ENCODE measurements at places on chromosomes 16 and 17.

- peak; percentile 3 for DNase-seq
These were observed 1.6 kb downstream of the AHSP start for GRCh38 chr16:31529108-31529936.

GRCh38 chr16:66091471-66091891, 275.0 kb upstream of the CDH5 start:
- no peak for DNase-seq

DNA sequence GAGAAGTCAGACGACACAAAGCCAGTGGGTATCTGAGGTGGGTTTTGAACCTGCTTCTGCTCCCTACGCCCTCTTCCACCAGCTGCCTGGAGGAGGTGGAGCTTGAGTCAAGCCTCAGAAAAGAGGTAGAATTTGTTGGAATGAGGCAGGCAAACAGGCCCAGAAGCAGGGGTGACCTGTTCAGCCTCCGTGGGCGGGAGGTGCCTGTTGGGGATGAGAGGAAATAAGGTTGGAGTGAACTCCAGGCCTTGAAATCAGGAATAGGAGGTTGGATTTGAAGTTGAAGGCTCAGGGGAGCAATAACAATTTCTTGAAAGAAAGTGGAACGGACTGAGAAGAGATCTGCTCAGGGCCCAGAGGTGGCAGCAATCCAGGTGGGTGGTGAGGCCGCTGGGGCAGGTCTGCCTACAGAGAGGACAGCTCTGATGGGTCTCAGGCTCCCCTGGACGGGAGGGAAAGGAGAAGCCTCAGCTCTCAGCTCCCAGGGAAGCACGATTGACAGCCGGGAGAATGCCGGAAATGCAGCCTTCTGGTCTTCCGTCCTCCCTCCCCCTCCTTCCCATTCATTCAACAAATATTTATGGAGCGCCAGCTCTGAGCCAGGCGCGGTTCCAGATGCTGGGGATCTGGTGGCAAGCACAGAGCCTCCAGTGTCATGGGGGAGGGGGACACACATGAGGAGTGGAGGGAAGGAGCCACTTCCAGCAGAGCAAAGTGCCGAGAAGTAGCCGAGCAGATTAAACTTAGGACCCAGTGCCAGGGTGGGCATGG, 61.9 kb upstream of the CIBAR2 start:
- no peak for DNase-seq

DNA sequence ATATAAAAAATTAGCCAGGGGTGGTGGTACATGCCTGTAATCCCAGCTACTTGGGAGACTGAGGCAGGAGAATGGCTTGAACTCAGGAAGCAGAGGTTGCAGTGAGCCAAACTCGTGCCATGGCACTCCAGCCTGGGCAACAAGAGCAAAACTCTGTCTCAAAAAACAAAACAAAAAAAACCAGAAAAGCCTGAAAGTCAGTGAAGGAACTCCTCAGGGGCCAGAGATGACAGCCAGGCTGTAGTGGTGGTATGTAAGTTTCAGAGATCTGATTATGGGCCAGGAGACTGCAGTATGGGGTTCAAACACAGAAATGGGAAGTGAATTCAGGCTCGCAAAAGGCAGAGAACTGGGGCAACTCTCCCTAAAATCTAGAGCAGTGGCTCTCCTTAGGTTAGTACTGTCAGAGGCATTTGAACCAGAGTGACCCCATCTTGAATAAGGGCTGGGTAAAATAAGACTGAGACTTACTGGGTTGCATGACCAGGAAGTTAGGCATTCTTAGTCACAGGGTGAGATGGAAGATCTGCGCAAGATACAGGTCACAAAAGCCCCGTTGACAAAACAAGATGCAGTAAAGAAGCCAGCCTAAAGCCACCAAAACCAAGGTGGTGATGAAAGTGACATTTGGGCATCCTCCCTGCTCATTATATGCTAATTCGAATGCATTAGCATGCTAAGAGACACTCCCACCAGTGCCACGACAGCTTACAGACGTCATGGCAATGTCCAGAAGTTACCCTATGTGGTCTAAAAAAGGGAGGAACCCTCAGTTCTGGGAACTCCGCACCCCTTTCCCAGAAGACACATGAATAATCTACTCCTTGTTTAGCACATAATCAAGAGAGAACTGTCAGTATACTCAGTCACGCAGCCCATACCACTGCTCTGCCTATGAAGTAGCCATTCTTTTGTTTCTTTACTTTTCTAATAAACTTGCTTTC, 120.2 kb upstream of the XYLT1 start:
- DNase-seq: no peak

DNA sequence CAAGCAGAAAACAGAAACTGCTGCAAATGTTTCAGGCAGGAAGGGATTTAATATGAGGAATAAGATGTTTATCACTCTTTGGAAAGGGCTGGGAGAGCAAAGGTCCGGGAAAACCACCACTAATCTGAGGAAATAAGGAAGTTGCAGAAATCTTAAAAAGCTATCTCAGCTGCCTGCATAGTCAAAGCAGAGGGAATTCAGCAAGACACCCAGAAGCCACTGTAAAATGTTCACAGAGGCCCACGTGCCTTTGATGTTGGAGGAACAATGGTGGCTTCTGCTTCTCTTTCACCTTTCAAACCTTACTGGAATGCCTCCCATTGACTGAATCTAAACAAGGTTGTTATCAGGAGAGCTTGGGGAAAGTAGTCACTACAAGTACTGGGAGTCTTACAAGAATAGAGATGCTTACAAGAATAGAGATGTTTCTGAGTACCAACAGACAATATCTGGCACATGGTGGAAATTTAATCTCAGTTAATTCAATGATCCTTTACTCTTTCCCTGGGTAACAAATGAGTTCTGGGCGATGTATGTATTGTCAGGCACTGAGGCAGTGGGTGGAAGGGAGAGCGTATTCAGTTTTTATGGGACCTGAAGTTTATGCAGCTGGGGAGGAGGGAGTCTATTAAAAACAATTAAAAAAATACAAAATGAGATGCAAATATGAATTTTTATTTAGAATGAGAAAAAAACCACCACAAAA, 56.1 kb upstream of the MED13 start:
- DNase-seq: no peak

DNA sequence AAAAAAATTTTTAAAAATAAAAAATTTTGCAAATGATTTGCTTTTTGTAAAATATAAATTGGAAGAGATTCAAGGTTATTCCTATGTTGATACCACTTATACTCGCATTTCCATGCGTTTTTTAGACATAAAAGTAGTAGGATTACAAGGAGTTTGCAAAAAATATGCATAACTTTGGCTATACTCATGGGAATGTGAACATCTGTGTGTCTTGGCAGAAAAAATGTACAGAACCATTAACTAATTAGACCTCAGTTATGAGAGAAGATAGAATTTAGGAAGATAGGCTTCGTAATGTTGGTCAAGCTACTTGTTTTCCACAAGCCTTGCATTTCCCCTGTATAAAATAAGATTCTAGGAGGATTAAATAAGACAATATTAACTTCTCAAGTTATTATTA, 61.1 kb upstream of the VPS4A start:
- DNase-seq: no peak

DNA sequence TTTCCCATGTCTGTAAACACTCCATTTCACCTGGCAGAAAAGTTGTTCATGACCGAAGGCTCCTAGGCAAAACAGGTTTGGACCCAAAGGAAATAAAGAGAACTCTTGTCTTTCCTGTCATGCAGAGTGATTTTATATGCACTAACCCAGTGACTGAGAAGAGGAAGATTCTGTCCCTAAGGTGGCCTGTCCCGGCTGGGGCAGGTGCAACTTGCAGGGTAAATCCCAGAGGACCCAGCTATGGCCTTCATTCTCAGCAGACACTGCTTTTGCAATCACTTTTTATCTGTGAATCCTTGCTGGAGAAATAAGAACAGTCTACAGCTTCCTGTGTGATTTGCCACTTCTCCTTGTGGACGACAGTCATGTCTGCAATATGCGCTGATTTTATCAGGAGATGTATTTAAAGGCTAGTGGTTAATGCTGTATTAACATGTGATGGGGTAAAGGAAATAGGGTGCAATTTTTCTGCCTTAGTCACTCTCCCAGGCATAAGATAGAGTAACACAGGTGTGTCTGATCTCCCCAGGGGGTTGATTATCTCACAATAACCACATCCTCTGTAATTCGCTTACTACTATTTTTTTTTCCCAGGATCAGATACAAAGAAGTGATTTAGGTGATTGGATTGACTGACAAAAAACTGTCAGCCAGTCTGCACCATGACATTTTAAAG, 696.8 kb upstream of the SOX9 start:
- no peak for DNase-seq

- DNase-seq: no peak
These were observed 723 bp downstream of the TMEM186 start for GRCh38 chr16:8796469-8797363.

DNA sequence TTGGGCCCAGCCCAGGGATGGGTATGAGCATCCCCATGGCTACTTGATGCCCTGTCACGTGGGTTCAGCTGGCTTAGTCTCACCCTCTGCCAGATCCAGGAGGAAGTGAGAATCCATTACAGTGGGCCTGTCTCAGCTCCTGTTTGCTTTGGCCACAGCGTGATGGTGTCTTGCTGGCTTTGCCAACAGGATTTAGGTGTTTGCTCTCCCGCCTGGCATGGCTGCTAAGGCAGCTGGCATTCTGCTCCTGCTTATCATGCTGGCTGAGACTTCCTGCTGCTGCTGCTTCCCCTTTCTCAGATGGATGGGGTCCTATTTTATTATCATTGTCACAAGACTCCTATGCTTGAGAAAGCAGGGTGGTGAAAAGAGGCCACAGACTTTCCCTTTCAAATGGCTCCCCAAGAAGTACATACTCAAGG, 28.3 kb upstream of the HOXB13 start:
- no peak for DNase-seq

DNA sequence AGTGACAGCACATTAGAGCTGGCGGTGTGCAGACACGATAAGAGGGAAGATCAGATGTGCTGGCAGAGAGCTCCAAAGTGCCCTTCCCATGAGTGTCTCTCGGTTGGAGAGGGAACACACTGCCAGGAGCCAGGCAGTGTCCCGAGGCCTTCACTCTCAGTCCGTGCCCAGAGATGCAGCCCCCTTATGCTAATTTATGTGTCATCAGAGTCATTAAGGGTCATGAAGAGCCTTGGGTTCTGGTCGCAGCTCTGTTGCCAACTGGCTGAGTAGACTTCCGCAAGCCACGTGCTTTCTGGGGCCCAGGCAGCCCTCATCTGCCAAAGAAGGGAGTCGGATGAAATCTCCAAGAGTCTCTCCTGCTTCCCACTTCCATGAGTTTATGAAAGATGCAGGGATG, 232.5 kb downstream of the MSI2 start:
- DNase-seq: no peak

GRCh38 chr17:49566668-49567071, 9.0 kb upstream of the NXPH3 start:
- no peak for DNase-seq

GRCh38 chr17:17075125-17075781, 33.0 kb downstream of the MPRIP start:
- no peak for DNase-seq

DNA sequence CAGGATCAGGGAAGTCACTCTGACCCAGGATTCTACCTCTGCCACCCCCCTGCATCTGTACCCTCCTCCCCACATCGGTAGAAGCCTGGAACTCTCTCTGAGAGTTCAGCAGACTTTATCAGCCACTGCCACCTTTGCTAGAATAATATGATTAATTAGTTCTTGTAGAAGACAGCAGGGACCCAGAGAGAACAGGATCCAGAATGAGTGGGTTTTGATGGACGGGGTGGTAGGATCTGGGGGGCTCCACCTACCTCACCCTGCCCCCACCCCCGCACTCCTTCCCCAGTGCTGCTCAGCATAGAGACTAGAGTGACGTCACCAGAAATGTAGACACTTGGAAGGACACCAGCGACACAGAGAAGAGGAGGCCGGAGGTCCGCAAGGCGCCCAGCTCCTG, 33.5 kb downstream of the ABCC6 start:
- DNase-seq: no peak

DNA sequence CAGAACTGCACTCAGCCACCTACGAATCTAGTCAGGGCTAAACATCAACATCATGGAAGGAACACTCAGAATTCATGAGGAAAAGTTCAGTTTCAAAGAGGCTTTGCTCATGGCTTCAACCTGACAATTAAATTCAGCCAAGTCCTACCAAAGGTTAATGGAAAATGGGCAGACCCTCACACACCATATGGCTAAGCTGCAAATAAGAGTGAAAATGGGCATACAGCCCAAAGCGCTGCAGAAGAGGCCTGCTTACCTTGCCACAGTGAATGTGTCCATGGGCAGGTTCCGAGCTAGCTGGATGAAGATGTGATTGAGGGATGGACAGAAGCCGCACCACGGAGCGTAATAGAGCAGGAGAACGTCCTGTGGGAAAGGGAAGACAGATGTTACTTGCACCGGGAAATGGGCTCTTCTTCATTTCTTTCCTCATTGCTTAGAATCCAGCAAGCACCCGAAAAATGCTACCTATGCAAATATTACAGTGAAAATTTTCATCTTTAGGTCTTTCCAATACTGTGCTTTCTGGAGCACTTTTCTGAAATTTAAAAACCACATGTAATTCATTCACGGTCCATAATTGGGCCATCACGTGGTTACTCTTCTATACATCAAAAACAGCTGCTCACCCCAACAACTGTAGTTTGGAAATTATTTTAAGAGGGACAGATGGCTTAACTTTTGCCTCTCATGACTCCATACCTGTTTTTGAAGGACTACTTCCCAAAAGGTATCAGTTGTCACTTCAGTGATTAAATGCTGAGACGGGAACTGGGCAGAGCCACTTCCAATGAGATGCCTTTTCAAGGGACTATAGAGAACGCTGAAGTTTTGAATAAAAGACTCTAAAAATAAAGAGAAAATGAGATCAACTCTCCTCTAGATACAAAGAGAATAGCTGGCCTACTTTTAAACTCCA, 19.6 kb downstream of the SNN start:
- no peak for DNase-seq

DNA sequence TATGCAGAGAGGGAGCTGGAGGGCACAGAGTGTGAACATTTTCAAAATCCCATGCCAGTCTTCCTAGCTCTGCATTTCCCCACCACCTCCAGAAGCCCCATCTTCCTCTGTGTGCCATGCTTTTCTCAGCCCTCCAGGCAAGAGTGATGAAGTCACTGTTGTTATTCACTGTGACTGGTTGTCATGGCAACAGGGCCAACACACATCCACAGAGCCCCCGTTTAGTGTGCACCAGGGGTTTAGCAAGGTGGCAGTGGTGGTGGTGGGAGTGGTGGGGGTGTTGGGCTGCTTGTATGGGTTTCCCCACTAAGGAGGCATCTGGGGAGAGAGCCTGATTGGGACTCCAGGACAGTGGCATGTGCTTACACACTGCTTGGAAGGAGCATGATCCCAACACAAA, 309.9 kb upstream of the ASIC2 start:
- DNase-seq: no peak

DNA sequence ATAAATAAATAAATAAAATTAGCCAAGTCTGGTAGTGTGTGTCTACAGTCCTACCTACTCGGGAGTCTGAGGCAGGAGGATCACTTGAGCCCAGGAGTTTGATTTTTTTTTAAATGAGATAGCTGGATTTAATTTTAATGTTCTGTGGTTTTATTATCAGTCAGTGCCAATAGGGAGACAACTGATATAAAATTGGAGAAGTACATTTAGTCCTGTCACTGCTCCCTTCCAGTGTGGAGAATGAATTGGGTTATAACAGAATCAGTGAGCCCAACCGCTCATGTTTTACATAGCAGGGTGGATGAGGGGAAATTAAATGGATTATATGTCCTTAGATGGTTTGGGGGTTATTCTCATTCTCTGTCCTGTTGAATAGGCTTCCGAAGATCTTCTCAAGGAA, 6.2 kb downstream of the NME1 start:
- DNase-seq: no peak

GRCh38 chr16:69274699-69275235, 36.4 kb upstream of the VPS4A start:
- no peak for DNase-seq

GRCh38 chr16:361872-362701, 8.3 kb downstream of the MRPL28 start:
- peak; percentile 64 for DNase-seq

GRCh38 chr17:1541367-1541904, 21.2 kb downstream of the PITPNA start:
- no peak for DNase-seq
